ENCODE measurements at places on chromosomes 3 and 15.

DNA sequence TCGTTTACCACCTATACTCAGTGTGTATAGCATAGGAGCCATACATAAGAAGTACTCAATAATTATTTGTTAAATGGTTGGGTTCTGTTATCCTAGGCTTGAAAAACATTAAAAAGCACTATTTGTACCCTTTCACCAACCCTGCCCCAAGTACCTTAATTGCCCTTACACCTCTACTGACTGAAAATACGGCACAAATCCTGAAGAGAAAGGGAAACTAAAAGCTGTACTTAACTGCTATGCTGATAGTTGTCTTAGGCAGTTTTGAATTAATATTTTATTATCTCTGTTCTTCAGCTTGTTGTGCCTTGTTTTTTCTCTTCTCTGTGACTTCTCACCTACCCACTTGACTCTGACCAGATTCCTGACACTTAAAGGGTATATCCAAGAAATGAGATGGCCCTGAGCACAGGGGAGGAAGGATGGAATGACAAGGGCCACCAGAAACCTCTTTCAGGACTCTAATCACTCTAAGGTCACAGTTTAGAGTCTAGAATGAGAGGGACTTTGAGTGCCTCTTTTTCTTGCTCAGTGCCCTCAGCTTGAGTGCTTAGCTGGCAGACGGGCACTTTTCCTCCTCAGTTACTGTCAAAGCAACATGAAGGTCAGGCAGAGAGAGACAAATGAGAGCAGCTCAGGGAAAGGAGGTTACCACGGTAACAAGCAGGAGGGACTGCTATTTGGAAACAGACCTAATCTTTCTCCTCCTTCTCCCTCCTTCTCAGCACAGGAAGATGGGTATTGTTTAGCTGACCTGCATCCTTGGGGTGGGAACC is 136.5 kb downstream of the ZNF609 start:
- DNase-seq: no peak

DNA sequence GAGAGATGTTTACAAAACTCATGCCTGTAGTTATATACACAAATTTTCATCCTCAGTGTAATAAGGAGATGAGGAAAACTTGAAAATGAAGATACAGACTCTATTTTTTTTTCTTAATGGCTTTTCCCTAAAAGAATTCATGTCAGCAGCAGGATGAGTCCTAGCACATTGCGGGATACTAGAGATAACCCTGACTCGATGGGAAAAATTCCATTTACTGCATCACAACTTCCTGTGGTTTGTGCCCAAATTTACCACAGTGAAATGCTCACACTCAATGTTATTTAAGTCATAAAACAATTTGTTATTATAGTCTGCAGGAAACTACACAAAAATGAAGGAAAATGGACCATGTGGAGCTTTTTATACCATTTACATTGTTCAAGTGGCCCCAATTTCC is 581.9 kb upstream of the ZNF717 start:
- no peak for DNase-seq

- DNase-seq: no peak
Observed at GRCh38 chr15:40229956-40230355, 8.9 kb upstream of the PAK6 start.

DNA sequence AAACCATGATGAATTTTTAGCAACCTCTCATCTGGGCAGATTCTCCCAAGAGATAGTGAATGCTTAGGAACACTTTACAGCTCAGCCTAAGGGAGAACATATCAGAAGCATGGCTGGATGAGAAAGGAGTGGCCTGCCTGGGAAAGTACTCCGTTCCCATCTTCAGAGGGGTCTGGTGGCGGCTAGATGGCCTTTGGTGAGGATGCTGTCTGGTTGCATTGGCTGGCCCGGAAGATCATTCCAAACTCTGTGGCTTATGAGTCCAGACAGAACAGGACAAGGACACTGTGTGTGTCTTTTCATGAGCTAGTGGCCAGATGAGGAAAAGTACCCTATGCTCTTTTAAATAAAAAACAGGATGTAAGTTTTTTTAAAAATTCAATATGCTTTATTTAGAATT is 51.2 kb downstream of the CRTC3 start:
- no peak for DNase-seq

- no peak for DNase-seq
Observed at GRCh38 chr15:40957581-40958051, 4.3 kb downstream of the CHAC1 start.

- DNase-seq: no peak
Observed at GRCh38 chr3:197171481-197172067, 126.8 kb downstream of the DLG1 start.

DNA sequence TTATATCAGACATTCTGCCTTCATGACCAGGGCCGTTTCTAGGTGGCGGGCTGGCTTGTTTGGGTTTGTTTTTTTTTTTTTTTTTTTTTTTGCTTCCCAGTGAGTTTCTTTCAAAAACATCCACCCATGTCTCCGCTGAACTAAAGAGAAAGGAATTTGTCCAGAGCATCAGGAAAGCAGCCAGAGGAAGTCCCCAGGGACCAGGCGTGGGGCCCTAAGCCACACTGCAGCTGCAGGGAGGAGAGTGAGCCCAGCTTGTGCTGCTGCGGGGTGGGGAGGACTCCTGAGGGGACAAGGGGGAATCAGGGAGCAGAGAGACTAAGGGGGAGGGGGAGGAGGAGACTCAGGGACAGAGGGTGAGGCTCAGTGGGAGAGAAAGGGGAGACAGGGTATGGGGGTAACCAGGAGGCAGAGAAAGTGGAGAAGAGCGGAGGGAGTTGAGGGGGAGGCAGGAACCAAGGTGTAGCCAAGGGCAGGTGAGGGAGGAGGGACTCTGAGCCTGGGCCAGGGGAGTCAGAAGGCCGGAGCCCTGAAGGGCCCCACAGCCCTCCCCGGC is 49.5 kb downstream of the CYP11A1 start:
- DNase-seq: no peak

DNA sequence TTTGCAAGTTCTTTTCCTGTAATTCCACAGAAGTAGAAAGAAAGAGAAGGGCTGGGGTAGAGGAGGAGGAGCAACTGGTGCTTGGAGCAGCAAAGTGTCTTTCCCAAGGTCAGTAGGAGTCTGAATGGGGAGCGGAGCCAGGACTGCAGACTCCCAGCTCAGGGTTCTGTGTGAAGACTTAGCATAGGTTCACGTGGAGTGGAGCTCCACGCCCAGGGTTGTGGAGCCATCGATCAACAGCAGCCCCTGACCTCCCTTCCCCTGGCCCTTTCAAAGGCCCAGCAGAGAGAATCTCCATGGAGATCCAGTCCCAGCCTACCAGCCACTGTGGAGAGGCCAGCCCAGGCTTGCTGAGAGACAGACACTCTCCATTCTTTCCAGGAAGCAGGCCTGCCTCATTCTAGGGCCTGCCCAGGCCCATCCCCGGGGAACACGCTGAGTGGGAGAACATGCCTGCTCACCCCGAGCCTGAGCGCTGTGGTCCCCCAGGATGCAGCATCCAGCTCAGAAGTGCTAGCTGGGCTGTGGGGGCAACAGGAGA is 62.1 kb downstream of the CORO2B start:
- DNase-seq: no peak

DNA sequence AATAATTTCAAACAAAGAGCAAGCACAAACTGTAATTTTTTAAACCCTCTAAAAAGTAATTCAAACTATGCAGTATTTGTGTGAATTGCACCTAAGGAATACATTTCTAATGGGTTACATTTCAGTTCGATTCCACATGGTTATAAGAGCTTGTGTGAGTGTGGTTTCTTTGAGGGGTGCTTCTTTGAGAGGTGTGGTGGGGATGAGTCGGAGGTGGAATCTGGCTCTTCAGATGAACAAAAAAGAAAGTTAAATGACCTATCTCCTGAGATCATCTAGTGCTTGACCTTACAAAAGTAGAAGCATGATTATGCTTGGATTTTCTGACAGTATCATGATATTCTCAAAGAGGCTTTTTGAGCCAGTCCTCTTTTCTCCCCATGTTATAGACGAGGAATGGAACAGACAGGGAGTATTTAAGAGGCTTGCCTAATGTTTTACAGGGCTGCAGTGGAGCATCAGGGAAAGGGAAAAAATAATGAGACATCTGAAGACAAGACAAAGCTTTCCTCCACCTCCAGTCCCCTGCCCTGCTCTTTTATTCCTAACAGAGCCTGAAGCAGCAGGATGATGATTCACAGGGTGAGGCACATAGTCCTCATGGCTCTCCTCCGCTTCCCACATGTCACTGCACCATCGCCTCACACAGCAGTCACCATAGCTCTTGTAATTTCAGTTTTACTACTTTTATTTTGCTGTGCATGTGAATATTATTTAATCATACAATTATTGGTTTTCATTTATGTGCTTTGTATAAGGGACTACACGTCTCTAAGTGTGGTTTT is 82.0 kb downstream of the LYSMD4 start:
- DNase-seq: no peak
